ENCODE measurements at places on chromosomes 2 and 18. TPM values are rescaled to one million over a fixed set of nuclear protein-coding genes. Genes with fewer than 3 reads are reported as not detected.
A peak's percentile ranks its signal among the peaks of the same experiment; 100 is the strongest.

- no peaks in the 10 kb centered on the region for H3K36me3 ChIP-seq
- no peak overlapping the region for H3K27ac ChIP-seq
- H3K27me3 ChIP-seq = no peaks in the 10 kb centered on the region
- DNase-seq = no peak
These were observed 99.4 kb downstream of the TWIST2 start for GRCh38 chr2:238947243-238947760.

- no peak for DNase-seq
- H3K27ac ChIP-seq = no peak overlapping the region
- no peak overlapping the region for H3K4me3 ChIP-seq
These were observed 25.3 kb downstream of the MARCO start for GRCh38 chr2:118967124-118967880.

DNA sequence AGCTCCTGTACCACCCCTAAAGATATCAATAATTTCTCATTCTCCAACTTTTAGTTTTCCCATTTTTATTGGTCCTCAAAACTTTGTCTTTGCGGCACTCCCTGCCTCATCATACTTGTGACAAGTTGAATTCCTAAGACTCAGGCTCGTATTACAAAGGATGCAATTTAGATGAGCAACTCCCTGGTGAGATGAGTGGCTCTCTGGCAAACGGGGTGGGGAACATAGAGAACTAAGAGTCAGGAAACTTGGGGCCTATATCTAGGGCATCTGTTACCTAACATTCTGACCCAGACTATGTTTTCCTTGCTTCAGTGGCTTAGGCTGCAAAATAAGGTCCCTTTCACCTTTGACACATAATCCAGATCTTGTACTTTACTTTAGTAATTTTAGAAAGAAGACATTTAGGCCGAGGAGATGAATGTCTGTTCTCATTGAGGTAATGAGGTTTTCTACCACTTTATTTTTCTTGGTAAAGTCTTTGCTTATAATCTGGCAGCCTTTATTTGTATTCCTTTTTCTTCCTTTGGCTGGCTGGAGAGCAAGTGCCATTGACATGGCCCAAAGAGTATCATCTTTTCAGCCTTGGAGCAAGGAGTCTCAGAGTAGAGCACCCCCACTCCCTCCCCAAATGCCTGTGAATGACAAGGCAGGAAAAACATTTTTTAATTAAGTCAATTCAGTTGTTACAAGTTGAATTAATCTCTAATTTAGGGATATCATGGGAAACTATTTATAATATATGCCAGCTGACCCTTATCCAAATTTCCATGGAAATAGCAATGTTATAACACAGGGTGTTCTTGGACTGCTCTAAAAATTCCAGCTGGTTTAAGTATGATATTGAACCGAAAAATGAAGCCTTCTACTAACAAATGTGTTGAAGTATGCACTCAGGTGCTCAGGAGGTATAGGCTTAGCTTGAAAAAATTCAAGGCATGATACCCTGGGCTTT, 15.2 kb downstream of the TSPYL6 start:
- H3K27ac ChIP-seq = no peak overlapping the region
- no peaks in the 10 kb centered on the region for H3K4me1 ChIP-seq

BZW1 gene
- 231 TPM for total RNA-seq

LHCGR gene
- not detected for total RNA-seq

DNA sequence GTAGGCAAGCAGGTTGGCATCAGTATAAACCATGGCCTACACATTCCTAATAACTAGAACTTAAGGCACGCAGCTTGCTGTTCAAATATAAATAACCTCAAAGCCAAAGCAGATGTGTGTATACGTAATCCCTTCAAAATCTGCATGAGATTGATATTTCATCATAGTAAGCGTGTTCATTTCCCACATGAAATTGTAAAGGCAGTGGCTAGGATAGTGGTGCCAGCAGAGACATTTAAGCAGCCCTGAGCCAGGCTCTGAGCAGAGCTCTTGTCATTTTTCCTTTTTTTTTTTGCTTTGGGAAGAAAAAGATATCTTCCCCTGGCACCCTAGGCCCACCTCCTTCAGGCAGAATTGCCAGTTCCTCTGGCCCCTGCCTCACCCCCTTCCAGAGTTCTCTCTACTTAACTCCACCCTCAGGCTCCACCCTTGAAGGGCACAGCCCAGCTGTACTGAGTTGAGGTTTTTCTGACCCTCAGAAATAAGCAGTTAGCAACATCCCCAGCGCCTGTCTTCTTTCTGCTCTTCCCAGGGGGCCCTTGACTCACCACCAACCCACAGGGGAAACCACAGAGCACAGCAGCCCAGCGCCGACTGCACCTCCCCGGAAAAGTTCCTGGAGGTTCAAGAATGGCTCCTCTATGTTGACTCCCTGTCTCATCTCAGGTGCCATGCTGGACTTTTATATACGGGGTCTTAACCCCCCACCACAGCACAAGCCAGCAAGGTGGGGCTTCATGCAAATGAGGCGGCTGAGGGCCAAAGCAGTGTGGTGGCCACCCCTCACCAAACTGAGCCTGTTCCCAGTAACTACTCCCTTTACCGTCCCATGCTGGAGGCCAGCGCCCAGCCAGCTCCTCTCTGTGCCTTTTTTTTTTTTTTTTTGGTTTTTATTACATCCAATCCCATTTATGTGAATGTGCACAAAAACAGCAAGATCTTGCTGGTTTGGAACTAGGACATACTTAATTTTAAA, 84.7 kb downstream of the EHD3 start:
- peak; percentile 24 for DNase-seq
- peak overlapping the region; percentile 46 for H3K4me3 ChIP-seq

PCBP1 gene
- 308 TPM for total RNA-seq

DNA sequence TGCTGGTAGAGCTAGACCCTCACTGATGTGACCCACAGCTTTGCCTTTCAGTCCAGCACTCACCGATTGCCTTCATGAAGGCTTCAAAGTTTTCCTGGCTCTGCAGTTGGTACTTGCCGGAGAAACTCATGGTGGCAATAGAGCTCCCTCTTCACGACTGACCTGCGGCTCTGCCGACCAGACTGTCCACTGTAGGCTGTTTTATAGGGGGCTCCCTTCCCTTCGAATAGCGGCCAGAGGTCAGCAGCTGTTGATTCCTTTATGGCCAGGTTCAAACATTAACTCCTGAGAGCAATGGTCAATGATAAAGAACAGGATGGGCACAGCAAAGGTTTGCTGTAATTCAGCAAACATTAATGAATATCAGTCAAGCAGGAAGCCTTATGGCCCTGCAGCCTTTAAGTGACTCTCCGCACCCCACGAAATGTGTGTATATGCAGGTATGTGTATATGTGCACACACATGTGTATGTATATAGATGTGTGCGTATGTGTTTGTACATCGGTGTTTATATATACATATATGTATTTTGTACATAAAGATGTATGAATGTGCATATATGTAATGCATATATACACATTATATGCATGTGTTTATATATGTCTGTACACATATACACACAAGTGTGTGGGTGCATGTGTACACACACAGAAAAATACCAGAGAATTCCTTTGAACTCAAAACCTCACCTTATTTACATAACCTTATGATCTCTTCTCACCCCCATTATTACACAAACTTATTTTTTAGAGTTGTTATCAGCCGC, at the start of gene FABP1:
FABP1 (minus strand) TSS at position 175 of the 766 bp plus-strand sequence; CDS start at position 130, 45 bp downstream.
- no peaks in the 10 kb centered on the region for H3K36me3 ChIP-seq
- no peak for DNase-seq
- H3K4me3 ChIP-seq = no peak within 1 kb of the TSS
- H3K27ac ChIP-seq = no peak within 1 kb of the TSS
- no peaks in the 10 kb centered on the region for H3K4me1 ChIP-seq
- peaks cover 35% of the 10 kb centered on the region for H3K27me3 ChIP-seq

GRCh38 chr18:55240978-55241377, 281.7 kb upstream of the CCDC68 start:
- H3K27ac ChIP-seq = no peak overlapping the region
- no peaks in the 10 kb centered on the region for H3K36me3 ChIP-seq
- no peak for DNase-seq
- no peak overlapping the region for H3K4me3 ChIP-seq
- H3K4me1 ChIP-seq = no peaks in the 10 kb centered on the region

DNA sequence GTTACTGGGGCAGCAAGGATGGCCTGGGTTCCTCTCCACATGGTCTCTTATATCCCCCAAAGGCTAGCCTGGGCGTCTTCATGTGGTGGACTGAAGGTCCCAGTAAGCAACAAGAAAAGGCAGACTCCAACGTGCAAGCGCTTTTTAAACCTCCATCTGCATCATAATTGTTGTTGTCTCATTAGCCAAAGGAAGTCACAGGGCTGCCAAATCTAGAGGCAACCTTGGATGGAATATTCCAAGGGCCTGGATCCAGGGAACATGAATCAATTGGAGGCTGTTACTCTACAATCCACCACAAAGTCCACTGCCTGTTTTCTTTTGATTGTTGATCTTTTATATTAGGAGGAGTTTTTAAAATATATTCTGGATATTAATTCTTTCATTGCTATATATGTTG, 118.8 kb downstream of the SH3RF3 start:
- DNase-seq = no peak
- no peak overlapping the region for H3K4me3 ChIP-seq
- no peaks in the 10 kb centered on the region for H3K4me1 ChIP-seq
- H3K36me3 ChIP-seq = no peaks in the 10 kb centered on the region
- no peaks in the 10 kb centered on the region for H3K27me3 ChIP-seq
- H3K27ac ChIP-seq = no peak overlapping the region

All from T-cell (primary cell).